CD4-positive, alpha-beta T cell treated with Interleukin-2 at 100 ng/mL for 4 hours (primary cell): ENCODE measurements at places on chromosomes 2 and 18.

GRCh38 chr2:144012304-144012703 lies 507.6 kb downstream of the ZEB2 start:
- no peak for DNase-seq

DNA sequence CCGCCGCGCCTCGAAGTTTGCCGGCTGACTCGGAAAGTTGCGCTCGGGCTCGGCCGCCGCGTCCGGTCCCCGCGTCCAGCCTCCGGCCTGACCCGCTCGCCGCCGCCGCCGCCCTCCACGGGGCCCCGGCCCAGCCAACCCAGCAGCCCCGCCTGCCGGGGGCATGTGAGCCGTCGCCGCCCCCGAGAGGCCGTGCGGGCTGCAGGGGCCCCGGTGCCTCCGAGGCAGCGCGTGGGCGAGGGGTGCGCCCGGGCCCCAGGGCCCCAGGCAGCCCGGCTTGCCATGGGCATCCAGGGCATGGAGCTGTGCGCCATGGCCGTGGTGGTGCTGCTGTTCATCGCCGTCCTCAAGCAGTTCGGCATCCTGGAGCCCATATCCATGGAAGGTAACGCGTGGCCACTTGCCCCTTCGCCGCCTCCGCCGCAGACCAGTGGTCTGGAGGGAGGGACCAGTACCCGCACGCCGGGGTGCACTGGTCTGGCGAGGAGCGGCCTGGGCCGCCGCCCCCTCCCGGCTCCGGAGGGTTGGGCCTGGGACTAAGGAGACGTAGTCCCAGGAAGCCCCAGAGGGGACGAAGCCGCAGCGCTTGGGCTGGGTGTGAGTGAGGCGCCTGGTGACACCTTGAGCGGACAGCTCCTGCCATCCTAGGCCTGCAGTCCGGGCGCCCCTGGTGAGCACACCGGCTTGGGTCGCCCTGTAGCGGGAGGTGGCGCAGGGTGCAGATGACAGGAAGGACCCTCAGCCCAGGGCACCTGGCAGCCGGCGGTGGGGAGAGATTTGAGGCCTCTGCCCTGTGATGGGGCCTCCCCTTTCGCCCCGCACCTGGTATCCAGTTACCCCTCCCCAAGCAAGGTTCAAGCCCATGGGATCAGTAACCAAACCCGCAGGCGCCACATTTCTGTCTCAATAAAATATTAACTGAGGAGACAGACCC lies 49.9 kb downstream of the KCNIP3 start:
- DNase-seq: no peak

- no peak for DNase-seq
Measured at GRCh38 chr18:74897971-74898657, 300.4 kb downstream of the ZNF407 start.

GRCh38 chr2:236794176-236794957 lies 224.7 kb downstream of the ACKR3 start:
- DNase-seq: no peak

DNA sequence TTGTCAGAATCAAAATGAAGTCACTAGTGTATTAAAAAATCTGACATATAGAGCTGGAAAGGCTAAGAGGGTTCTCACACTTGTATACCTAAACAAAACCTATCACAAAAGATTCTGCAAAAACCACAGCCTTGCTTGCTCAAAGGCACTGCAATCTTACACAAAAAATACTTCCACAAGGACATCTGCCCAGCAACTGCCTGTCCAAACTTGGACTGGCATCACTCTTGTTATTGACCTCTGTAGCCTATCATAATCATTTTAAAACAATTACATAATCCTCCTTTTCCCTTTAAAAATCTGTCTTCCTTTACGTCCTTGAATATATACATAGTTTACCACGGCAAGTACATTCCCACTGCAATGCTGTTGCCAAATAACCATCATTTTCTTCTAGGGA lies 19.9 kb downstream of the CHMP3 start:
- no peak for DNase-seq

GRCh38 chr2:49798570-49798969 lies 644.3 kb upstream of the FSHR start:
- no peak for DNase-seq

DNA sequence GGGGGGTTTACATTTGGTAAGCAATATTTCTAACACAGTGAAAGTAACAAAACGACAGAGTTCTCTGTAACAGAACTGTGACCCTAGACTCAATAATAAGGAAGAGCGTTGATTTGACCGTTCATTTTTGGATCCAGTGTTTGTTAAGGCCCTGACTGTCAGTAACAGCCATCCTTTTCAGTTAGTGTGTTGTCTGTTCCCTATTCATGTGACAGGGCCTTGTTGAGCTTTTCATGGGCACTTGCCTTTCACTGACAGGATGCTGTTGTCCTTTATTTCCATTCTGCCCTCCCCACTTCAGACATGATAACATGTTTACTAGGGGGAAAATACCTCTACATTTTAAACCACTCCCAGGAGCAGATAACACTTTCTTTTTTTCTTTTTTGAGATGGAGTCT lies 45.8 kb downstream of the MAP4K4 start:
- DNase-seq: no peak

DNA sequence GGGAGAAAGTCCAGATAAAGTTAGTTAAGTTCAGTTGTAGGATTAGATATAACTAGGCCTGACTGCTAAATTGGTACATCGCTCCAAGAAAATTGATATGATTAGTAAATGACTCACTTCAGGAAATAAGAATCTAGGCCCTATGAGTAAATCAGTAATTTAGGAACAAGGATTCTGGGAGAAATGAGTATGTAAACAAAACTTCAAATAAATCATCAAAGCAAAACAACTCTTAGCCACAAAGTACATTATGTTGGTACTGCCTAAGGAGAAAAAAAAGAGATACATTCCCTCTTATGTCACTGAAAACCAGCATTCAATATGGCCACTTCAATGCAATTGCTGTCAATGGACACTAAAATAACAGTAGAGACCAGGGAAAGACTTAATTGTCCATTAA lies 529.1 kb downstream of the ZNF804A start:
- no peak for DNase-seq

- DNase-seq: no peak
Measured at GRCh38 chr2:216880509-216881184, 20.8 kb upstream of the TNP1 start.

- no peak for DNase-seq
Measured at GRCh38 chr2:194103941-194104659, 1552.9 kb upstream of the SLC39A10 start.

DNA sequence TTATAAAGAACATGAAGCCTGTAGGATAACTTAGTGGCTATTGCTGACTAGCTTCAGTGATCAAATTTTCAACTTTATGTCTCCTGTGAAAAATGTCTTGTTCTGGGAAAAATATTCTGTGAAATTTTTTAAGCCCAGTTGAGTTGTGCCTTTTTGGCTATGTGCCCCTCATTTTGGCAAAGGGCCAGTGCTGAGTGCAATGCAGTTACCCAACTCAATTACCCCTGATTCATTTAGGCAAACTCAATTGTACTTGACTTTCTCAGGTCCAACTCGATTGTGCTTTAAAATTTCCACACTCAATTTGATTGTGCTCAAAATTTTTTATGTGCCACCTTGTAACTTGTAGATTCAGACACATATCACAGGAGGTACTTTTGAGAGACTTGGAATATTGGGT lies 548.8 kb upstream of the NRP2 start:
- DNase-seq: no peak

- no peak for DNase-seq
Measured at GRCh38 chr2:113869253-113869652, 20.6 kb upstream of the ACTR3 start.

GRCh38 chr2:135183822-135184221 lies 131.7 kb downstream of the RAB3GAP1 start:
- no peak for DNase-seq
